Cortex of kidney (tissue), 1 donor: ENCODE measurements at places on chromosomes 11 and 22.

DNA sequence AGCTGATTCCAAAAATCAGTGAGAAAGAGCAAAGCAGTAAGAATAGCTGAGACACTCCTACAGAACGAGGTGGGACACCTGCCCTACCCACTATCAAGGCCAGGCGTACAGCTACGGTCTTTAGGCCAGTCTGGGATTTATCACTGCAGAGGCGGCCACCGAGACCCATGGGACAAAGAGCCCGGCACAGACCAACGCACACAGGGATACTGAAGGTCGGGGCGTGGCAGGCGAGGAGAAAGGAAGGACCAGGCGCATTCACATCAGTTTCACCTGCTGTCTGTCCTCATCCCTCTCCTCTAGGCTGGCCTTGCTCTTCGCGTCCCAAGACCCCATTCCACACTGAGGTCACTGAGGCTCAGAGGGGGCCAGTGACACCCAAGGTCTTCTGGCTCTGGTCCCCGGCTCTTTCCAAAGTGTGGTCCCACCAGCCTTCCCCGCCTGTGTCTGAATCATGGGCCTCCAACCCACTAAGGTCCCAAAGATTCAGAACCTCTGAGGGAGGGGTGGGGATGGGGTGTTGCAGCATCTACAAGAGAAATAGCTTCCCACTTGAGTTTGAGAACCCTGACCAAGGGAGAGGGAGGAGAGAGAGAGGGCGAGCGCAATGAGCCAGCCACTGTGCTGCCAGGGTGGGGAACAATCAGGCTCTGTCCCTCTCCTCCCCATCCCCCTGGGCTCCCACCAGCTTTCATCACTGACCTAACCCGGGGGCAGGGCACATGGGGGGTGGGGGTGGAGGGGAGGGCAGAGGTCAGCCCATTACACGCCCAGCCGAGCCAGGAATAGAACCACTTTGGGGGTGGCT, 7.2 kb upstream of the PICK1 start:
- DNase-seq: no peak

- DNase-seq: no peak
These were observed 8.4 kb upstream of the TP53I11 start for GRCh38 chr11:44959064-44959463.

- DNase-seq: no peak
These were observed 9.7 kb upstream of the NEFH start for GRCh38 chr22:29470159-29470855.

GRCh38 chr22:41499624-41500280, 30.8 kb downstream of the ACO2 start:
- DNase-seq: no peak

DNA sequence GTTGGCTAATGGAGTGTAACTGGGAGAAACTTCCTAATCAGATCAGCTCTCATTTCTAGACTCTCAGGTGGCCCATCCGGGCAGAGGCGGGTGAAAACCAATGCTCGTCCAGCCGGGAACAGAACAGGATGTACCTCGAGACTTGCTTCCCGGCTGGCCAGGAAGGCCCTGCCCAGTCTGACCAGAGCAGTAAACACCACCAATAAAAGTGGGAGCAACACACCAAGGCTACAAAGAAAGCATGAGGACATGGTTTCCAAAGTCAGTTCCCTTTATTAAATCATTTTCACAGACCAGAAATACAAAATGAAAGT, 940 bp upstream of the TNKS1BP1 start:
- DNase-seq: no peak

DNA sequence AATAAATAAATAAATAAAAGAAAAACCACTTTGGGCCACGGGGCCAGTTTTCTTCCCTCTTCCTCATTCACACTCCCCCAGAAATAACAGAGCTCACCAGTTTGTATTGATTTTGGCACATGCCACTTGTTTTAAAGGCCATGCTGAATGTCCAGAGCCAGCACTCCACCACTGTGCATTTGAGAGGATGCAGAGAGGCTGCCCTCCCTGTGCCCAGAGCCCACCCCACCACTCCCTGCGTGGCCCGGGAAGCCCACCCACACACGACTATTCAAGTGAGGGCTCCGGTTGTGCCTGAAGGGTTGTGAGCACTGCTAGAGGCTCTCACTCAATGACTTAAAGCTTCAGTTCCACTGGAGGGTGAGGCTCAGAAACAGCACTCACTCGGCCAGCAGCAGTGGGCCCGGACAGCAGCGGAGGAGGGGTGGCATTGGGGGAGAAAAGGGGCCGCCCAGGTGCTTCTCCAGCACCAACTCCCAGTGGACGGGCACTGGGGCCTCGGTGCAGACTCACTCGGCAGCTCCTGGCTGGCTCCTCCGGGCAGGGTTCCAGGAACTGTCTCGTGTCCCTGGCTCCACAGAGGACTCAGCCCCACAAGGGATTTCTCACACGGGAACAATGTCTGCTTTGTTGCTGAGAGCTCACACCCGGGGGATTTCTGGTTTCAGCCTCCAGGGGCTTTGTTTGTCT, 112.7 kb downstream of the SHANK2 start:
- DNase-seq: no peak

GRCh38 chr22:42872821-42873220, 15.7 kb upstream of the ARFGAP3 start:
- DNase-seq: no peak

- DNase-seq: no peak
These were observed 578 bp upstream of the NUP160 start for GRCh38 chr11:47848700-47849155.

DNA sequence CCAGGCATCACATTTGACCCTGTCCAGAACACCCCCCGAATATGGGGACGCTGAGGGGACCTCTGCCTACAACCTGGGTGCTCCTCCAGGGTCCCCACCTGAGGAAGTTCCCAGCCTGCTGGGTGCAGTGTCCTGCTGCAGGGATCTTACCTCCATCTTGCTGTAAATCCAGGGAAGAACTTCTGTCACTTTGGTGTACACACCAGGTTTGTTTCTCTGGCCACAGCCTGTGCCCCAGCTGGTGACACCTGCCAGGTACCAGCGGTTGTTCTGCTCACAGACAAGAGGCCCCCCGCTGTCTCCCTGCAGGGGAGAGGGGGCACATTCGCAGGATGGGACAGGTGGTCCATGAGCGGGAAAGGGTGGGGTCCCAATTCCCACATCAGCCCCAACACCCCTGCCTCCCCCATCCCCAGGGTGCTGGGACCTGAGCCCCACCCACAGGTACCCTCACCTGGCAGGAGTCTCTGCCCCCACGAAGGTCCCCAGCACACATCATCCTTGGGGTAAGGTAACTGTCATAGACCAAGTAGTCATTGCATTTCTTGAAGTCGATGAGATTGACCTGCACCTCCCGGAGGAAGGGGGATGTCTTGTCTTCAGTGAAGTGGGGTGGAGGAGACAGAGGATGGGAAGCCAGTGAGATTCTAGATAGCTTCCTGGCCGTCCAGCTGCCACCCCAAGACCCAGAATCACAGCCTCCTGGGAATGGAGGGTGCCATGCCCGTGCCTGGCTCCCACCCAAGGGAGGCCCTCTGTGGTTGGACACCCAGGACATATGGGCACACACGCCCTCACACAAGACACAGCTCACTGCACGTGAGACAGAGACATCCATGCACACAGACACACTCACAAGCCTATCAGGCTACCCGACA, 25.5 kb downstream of the TMPRSS13 start:
- no peak for DNase-seq

- no peak for DNase-seq
These were observed 2.8 kb downstream of the SYT12 start for GRCh38 chr11:67025750-67026149.

DNA sequence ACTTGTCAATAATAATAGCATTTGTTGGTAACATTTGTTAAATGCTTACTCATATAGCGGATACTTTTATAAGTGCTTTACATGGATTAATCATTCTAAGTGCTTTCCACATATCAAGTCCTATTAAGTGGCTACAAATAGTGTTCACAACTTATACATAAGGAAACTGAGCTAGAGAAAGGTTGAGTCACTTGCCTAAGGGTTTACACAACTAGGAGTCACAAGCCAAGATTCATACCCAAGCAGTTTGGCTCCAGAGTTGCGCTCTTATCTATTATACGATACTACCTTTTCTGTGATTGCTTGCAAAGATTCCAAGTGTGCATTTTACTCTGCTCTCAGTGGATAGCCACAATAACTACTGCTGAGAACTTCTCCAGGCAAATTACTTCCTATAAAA, 215.9 kb upstream of the CCDC90B start:
- no peak for DNase-seq

GRCh38 chr11:59200423-59200746, 12.3 kb downstream of the MPEG1 start:
- no peak for DNase-seq

DNA sequence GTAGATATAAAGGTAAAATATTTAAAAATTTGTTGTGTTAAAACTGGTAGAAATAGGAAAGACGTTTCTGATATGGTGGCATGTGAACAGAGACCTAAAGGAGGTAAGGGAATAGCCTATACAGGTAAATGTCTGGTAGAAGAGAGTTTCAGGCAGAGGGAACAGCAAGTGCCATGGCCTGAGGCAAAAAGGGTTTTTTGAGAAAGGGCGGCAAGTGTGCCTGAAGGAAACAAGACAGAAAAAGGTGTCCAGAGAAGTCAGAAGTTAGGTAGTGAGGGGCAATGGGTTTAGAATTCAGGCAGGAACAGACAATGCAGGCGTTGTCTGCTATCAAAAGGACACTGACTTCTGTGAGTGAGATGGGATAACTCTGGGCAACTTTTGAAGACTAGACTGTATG, 339.7 kb downstream of the DYNC2H1 start:
- DNase-seq: no peak

GRCh38 chr11:79296141-79296540, 144.7 kb downstream of the TENM4 start:
- no peak for DNase-seq

DNA sequence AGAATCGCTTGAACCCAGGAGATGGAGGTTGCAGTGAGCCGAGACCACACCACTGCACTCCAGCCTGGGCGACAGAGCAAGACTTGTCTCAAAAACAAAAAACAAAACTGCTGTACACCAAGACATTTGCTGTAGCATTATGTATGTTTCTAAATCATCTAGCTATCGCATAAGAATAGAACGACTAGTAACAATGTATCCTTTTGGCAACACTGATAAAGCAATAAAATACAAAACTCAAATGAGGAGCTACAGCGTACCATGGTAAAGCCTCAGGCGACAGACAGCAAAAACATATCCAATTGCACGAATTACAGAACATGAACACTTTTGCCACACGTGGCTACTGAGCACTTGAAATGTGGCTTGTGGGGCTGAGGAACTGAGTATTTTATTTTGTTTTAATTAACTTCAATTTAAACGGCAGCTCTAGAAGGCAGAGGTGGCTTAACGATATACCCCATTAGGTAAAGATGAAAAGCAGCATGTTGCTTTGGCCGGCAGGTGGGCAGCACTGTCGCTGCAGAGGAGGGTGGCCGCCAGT, 2.3 kb downstream of the TUBGCP6 start:
- DNase-seq: no peak

GRCh38 chr11:62393061-62393611, 25.7 kb upstream of the SCGB1A1 start:
- DNase-seq: no peak

GRCh38 chr11:35553021-35553420, 27.6 kb upstream of the PAMR1 start:
- DNase-seq: no peak

DNA sequence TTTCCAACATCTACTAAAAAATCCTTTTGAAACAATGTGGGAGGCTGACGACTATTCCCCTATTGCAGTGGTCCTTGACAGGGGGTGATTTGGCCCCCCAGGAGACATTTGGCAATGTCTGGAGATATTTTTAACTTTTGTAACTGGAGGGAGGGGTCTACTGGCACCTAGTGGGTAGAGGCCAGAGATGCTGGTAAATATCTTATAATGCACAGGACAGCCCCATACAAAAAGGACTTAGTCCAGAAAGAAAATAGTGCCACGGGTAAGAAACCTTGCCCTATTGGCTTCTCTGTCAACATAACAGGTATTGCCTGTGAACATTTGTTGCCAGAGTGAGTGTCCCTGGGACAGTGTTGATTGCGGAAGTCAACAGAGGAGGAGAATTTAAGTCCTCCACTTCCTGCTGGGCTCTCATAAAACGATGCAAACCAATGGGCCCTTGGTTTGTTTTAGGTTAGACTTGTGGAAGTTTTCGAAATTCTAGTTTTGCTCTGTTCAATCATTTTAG, 101.6 kb downstream of the MAML2 start:
- no peak for DNase-seq

- DNase-seq: no peak
These were observed 139.1 kb upstream of the MTMR2 start for GRCh38 chr11:96063053-96063452.

GRCh38 chr11:117020869-117021564, 77.2 kb downstream of the SIK3 start:
- DNase-seq: no peak

GRCh38 chr11:107998761-107999160, 9.9 kb upstream of the CUL5 start:
- no peak for DNase-seq

- DNase-seq: no peak
These were observed 111.7 kb downstream of the ADAMTS15 start for GRCh38 chr11:130560000-130560780.

DNA sequence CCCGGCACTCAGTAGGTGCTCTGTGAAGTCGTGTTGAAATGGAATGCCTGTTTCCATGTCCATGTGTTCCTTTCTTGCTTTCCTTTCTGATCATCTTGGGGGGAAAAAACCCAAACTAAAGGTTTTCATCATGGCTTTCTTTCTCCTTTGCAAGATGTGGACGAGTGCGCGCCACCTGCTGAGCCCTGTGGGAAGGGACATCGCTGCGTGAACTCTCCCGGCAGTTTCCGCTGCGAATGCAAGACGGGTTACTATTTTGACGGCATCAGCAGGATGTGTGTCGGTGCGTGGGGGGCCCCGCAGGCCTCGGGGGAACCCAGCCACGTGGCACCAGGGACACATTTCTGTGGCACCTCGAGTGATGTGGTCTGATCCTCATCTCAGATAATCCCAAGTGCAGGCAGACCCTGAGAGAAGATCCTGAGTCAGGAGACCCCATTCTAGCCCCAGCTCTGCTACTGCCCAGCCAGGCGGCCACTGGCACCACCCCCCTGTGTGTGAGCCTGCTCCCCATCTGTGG, 39.4 kb downstream of the FBLN1 start:
- no peak for DNase-seq

GRCh38 chr22:50143096-50143495, 27.4 kb upstream of the PANX2 start:
- DNase-seq: no peak

DNA sequence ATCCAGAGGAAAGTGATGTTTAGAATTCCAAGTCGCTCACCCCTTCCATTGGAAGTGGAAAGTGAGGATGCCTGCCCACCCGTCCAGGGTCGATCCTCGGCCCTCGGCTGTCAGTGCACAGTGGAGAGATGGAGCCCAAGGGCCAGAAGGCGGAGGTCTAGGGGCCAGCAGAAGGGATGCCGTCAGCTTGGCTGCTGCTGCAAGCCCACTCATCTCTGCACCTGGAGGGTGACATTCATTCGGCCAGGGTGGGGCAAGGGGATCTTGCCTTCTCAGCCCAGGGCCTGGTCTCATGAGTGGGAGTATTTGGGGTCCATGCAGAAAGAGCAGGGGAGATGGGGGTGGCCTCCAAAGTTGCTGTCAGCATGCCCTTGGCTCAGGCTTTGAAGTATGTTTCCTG, 30.7 kb downstream of the LINC01488 start:
- DNase-seq: no peak

- DNase-seq: no peak
These were observed 66.0 kb upstream of the KIRREL3 start for GRCh38 chr11:127066401-127067090.
